Gastrocnemius medialis (tissue), 4 donors: ENCODE measurements at places on chromosomes 12 and 14. TPM values are rescaled to one million over a fixed set of nuclear protein-coding genes. Genes with fewer than 3 reads are reported as not detected.

Gene OAS1
- total RNA-seq = 1.7 TPM

Gene GLT1D1
- 4.9 TPM for total RNA-seq

GRCh38 chr14:73173092-73173735 lies 36.9 kb downstream of the PSEN1 start:
- no peak for DNase-seq

GRCh38 chr12:115132145-115132544 lies 448.2 kb upstream of the TBX3 start:
- DNase-seq = no peak

DNA sequence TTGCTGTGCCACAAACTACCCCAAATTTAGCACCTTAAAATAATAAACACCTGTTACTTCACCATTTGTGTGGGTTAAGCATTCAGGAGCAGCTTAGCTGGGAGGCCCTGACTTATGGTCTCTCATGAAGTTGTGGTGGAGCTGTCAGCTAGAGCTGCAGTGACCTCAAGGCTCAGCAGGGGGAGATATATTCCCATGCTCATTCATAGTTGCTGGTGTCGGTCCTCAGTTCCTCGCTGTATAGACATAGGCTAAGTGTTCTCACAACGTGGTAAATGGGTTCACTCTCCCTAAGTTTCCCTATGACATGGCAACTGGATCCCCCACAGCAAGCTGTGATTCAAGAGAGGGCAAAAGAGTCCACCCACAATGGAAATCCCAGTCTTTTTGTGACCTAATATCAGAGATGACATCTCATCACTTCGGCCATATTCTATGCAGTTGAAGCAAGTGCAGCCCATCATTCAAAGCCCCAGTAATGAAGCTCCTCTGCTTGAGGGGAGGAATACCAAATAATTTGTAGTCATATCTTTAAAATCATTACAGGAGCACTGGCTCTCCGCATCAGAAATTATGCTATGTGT lies 41.1 kb downstream of the PRB3 start:
- DNase-seq = no peak

DNA sequence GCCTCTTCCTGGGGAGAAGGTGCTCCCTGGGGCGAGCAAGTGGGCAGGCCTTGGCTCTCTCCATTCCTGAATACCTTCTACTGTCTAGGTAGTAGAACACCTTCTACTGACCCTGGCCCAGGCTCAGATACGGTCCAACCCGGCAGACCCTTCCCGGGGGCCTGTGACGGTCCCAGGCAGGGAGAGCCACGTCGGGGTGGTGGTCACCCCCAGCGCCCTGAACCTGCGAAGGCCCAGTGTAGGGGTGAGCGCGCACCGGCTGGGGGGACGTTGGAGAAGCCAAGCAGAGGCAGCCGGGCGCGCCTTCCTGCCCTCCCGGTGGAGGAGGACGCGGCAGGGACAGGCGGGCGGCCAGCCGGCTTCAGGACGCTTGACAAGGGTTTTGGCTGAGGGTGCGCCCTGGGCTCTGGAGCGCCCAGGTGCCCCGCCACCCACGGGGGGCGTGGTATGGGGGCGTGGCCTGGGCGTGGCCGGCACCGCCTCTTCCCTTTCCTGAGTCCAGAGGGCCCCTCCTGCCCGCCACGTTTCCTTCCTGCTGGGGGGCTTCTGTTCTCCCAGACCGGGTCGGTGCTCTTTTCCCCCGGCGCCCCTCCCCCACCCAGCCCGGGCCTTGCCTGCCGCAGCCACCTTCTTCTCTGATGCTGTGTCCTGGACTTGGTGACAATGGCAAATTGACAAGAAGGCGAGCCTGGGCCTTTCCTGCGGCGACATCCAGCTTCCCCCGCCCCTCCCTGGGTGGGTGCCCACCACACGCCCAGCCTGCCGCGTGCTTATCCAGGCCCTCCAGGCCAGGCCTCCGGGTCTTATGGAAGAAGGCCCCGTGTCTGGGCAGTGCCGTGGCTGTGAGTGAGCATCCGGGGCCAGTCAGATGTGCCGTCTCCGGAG lies 24.5 kb upstream of the PPP1R13B start:
- no peak for DNase-seq

- DNase-seq = no peak
These were observed 2.3 kb downstream of the WNT1 start for GRCh38 chr12:48980389-48980952.
